Fibroblast of the aortic adventitia (primary cell): ENCODE measurements at places on chromosomes 5 and 9. TPM values are rescaled to one million over a fixed set of nuclear protein-coding genes. Genes with fewer than 3 reads are reported as not detected.

Gene HRH2
- total RNA-seq: under 0.01 TPM in 1 of 2 replicates, not detected in the other

Gene DDX4
- total RNA-seq: not detected in 2 replicates

Gene RLN1
- 0.18 TPM in 1 of 2 replicates, not detected in the other for total RNA-seq

Gene PLPP7
- total RNA-seq: 5.6 and 9.8 TPM in 2 replicates

Gene SLC1A3
- 3.7 and 4.1 TPM in 2 replicates for total RNA-seq

Gene SLC4A9
- not detected in 2 replicates for total RNA-seq

Gene FOXI1
- total RNA-seq: not detected in 2 replicates

Gene SLC35A4
- 17.0 and 28.0 TPM in 2 replicates for total RNA-seq

Gene N4BP3
- 0.18 and 0.65 TPM in 2 replicates for total RNA-seq

Gene ZNF883
- 4.3 and 4.4 TPM in 2 replicates for total RNA-seq
